ENCODE measurements at places on chromosomes 5 and 9. TPM values are rescaled to one million over a fixed set of nuclear protein-coding genes. Genes with fewer than 3 reads are reported as not detected.

DNA sequence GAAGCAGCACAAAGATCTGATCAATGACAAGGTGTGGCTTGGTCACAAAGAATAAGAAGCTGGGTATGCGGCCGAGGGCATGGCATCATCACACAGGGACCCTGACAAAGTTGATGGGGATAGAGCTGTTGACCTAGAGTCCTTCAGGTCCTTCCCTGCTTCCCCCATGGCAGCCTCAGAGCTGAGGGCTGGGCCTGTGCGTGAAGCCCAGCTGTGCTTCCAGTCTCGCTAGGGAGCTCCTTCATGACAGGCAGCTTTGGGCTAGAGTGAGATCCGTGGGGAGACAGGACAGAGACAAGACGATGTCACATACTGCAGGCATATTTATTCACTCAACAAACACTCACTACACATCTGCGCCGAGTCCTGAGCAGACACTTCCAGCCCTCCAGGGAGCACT is 56.4 kb upstream of the NEURL1B start:
- no peak for DNase-seq

The IFNK gene
- not detected for polyA plus RNA-seq

The FBLL1 gene
- polyA plus RNA-seq, result not detected

DNA sequence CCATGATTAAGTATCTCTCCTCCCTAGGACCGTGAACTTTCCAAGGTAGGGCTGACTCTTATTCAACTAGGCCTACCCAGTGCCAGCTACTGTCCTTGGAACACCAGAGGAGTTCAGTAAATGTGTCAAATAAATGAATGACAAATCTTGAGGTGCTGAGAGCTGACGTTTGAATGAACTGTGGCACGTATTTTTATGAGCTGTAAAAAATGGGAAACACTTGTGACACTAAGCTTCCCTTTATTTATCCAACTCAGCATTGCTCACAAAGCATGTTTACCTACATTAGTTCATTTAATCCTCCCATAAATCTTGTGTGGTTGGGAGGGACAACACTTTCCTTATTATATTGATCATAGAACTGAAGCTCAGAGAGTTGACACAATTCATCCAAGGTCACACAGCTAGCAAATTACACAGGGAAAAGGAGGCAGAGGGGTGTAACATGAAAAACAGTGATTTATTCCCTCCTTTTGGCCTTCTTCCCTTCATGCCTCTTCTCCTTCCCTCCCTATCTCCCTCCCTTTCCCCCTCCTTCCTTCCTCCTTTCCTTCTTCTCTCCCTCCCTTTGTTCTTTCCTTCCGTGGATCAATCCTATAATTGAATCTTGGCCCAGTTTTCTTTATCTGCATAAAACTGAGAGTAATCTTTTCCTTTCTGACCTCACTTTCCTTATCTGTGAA is 412.6 kb downstream of the DMRT2 start:
- no peak for DNase-seq

The GNA14 gene
- polyA plus RNA-seq, result not detected

DNA sequence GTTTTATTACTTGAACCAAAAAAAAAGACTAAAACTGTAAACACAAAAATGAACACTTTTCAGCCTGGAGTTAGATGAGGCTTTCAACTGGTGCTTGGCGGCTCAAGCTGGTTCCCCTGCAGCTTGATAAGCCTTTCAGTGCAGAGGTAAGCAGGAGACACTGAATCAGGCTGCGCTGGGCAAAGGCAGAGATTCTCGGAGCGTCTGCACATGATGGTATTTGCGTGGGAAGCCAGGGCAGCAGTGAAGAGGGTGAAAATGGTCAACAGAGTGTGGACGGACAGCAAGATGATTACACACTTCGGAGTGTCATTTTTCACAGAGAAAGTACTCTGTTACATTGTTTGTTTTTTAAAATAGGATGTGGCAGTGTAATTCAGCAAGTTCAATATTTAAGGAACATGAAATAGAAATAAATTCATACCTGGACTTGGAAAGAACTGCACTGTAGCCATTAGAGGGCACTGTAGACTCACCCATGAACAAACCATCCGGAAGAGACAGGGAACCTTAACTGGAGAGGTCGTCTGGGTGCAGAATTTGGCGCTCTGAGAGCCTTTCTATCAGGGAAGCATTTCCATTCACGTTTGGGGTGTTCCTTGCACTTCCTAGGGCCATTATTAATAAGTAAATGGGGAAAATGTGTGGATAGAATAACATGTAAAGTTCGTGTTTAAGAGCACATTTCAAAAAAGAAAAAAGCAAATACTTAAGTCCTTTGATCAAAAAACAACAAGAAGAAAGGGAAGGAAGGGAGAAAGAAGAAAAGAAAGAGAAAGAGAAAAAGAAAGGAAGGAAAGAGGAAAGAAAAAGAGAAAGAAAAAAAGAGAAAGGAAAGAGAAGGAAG is 69.8 kb downstream of the ICE1 start:
- peak; percentile 81 for DNase-seq

DNA sequence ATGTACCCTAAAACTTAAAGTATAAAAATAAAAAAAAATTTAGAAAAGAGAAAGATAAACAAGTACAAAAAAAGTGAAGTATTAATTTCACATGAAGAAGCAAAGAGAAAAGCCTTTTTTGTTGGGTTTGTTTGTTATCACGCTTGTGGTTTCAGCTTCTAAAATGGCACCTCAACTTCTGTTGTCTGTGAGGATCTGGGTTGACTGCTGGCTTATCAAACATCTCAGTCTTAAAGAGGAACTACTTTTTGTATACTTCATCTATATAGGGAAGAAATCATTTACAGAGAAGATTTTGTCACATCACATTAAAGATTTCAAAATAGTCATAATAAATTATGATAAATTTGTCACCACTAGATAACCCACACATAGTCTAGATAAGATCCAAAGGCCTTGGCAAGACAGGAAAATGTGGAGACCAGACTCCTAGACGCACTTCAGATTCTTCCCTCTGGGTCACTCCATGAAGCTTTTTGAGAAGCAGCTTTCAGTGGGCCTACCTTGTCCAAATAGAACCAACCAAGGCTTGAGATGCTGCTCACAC is 8.8 kb upstream of the ADGRV1 start:
- no peak for DNase-seq

DNA sequence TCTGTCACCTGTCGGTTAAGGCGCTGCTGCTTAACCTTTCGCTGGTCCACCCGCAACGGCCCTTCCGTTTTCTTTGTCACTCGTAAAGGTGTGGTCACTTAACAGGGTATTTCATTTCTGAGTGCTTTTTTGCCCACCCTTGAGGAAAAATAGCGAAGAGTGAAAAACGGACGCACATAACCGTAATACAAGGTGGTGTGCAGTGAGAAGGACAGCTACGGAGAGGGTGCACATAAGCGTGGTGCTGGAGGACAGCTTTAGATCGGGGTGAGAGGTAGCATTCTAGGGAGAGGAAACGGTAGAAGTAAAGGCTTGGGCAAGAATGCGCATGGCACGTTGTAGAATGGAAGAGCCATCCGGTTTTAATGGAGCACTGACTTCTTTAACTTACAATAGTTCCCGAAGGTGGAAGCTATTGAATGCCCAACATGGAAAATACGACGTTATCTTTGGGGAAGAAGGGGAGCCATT is 761 bp downstream of the CCT5 start:
- no peak for DNase-seq

The FOXI1 gene
- polyA plus RNA-seq, result not detected

The PHYKPL gene
- 41.5 TPM for polyA plus RNA-seq

The IRX4 gene
- polyA plus RNA-seq, result not detected

DNA sequence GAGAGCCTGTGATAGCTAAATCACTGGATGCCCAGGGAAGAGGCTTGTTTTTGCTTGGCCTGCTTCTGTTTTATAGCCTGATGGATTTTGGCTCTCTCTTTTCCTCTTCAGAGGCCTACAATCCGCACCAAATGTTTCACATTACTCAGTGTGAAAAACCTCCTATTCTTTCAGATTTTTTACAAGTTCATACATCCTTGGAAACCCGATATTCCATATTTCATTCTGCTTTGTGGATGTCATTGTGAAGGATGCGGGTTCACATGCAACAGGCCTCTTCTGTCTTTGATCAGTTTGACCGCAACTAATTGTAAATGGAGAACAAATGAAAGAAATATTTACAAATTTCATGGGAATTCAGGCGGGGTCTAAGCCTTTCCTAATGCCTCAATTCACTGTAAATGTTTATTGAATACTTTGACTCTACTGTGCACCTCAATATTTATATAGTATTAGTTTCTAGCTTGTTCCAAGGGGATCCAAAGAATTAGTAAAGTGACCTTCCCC is 269.9 kb downstream of the DMRT2 start:
- no peak for DNase-seq

The UBE2QL1 gene
- polyA plus RNA-seq, result not detected

DNA sequence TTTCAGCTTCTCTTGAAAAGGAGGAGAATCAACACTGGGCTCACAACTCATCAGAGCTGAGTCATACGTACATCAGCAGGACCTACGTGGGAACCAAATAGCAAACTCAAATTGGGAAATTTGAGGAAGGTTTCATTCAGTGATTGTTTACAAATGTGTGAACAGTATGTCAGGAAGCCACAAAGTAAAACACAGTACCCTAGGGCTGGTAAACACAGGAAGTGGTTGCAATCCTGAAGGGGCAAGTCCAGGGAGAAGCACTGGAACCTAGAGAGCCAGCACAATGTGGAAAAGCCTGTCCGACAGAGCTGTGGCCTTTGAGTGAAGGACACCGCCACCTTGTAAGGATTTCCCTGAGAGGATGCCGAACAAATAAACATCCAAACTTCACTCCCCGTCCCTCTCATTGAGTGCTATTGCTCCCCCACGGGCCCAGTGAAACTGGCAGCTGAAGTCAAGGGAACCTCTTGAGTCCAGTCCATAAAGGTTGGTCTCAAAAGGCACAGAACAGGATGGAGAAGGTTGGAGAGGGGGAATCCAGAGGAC is 26.7 kb upstream of the RICTOR start:
- DNase-seq, result no peak

DNA sequence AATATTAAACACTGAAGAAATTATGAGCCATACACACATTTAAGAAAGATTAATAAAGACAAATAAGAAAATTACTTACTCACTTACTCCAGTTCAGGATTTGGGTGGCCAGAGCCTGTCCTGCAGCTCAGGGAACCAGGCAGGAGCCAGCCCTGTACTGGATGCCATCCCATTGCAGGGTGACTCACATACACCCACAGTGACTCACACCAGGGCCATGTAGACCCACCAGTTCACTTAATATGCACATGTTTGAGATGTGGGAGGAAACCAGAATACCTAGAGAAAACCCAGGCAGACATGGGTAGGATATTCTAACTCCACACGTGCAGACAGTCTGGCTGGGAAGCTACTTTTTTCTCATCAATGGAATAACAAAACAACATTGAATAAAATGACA is 49.6 kb upstream of the ADRB2 start:
- no peak for DNase-seq

- DNase-seq, result no peak
These were observed 1186.6 kb upstream of the SEMA6A start for GRCh38 chr5:117761186-117761585.

The SPOCK1 gene
- not detected for polyA plus RNA-seq

GRCh38 chr5:131096774-131097710 is 68.0 kb downstream of the HINT1 start:
- no peak for DNase-seq

DNA sequence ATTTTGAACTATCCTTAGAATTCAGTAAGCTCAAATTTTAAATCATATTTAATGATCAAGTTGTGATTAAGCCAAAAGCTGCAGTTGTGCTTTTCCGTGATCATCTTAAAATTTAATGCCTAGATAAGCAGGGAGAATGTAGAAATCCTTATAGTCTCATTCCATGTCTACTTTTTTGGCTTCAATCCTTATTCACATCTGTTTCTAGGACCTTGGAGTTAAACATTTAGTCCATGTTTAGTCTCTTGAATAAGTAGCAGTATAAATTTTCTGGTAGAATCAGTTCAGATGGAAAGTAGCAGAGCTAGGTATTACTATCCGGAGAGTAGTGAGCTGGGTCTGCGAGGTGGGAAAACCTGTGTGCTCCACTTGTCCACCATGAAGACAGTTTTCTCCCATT is 59.3 kb upstream of the RIOK2 start:
- DNase-seq, result no peak

DNA sequence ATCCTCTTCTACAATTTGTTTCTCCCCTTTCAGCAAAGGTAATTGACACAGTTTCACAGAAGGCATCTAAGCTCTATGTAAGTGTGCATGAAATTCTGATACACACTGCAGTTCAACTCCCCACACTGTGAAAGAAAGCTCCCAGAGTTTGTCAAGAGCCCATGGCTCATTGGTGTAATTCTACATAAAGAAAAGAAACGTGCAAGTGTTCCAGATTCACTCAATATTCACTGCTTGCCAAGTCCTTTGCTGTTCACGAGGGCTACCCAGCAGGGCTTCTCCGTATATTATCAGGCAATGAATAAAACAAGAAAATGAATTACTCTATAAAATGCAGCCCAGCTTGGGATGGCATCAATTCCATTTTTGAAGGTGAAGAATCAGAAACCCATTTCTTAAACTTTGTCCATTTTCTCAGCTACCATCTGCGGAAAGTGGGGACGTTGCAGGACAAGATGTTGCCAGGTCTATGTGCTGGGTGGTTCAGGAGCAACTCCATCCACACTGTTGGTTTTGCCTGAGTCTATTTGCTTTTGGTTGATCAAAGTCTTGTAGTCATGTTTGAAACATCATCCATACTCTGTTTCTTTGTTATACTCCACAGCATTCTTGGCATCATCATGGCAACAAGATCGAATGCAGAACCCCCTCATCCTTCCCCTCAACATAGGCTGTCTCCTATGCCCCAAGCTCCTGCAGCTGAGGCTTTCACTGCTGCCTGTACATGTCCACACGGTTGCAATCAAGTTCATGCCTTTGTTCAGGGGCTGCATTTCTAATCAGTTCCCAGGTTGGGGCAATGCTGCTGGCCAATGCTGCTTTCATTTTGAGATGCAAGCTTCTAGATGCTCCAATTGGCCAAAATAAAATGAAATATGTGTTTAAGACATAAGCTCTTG is 301.8 kb downstream of the MED10 start:
- no peak for DNase-seq

DNA sequence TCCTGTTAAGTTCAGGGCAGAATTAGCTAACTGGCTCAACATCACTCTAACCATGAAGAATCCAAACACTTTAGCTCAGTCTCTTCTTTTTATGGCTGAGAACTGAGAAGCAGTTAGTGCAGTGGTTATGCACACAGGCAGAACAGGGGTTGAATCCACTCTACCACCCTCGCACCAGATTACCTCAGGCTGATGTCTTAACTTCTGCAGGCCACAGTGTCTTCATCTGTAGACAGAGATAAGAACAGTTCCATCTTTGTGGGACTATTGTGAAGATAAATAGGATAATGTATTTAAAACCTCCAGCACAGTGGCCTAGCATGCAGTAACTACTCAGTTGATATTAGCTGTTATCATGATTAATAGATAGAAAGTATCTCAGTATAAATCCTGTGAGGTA is 54.8 kb downstream of the FAM114A2 start:
- DNase-seq, result no peak

The SH3TC2 gene
- not detected for polyA plus RNA-seq

The SLC34A3 gene
- not detected for polyA plus RNA-seq

The SH3RF2 gene
- 0.66 TPM for polyA plus RNA-seq

The VCAN gene
- not detected for polyA plus RNA-seq

The OR1J4 gene
- polyA plus RNA-seq, result not detected

- DNase-seq, result no peak
These were observed 22.0 kb upstream of the COL15A1 start for GRCh38 chr9:98921732-98922131.
